ENCODE measurements at places on chromosomes 4 and X. TPM values are rescaled to one million over a fixed set of nuclear protein-coding genes. Genes with fewer than 3 reads are reported as not detected.

GRCh38 chr4:147194604-147195003, 248.9 kb upstream of the TTC29 start:
- no peaks in the 10 kb centered on the region for H3K4me1 ChIP-seq
- H3K4me3 ChIP-seq = no peak overlapping the region
- no peak overlapping the region for H3K27ac ChIP-seq

Gene MID1IP1
- 97.4 TPM for total RNA-seq

Gene SRPK3
- not detected for total RNA-seq

Gene DGKK
- total RNA-seq = not detected

GRCh38 chrX:154004315-154004714, 15.4 kb downstream of the IRAK1 start:
- peaks cover 13% of the 10 kb centered on the region for H3K36me3 ChIP-seq
- peaks cover 11% of the 10 kb centered on the region for H3K4me1 ChIP-seq
- no peak for DNase-seq
- no peaks in the 10 kb centered on the region for H3K27me3 ChIP-seq

Gene F11
- total RNA-seq = not detected

DNA sequence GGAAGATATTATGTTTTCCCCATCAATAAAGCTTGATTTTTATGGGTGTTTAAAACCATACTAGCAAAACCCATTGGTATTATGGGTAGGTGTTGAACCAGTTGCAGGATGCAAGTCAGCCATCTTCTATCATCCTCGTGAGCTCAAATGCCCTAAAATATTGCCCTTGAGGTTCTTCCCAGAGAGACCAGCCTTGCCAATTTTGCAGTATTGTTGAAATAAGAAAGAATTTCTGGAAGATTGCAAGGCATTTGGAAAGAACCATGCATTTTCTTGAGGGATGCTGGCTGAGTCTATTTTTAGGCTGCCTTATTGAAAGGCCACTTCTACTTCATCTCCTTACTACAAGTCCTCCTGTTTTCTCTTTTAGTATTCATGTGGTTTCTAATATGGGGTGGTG, 60.9 kb upstream of the SOD3 start:
- H3K27me3 ChIP-seq = peaks cover 7% of the 10 kb centered on the region
- no peak overlapping the region for H3K27ac ChIP-seq
- no peaks in the 10 kb centered on the region for H3K36me3 ChIP-seq
- no peak overlapping the region for H3K4me3 ChIP-seq

- H3K36me3 ChIP-seq = no peaks in the 10 kb centered on the region
- peaks cover 7% of the 10 kb centered on the region for H3K27me3 ChIP-seq
- no peak overlapping the region for H3K4me3 ChIP-seq
- H3K4me1 ChIP-seq = no peaks in the 10 kb centered on the region
- H3K27ac ChIP-seq = no peak overlapping the region
These were observed 154.7 kb downstream of the GATB start for GRCh38 chr4:151606061-151606460.

GRCh38 chr4:123954220-123954619, 557.6 kb downstream of the SPRY1 start:
- H3K4me1 ChIP-seq = no peaks in the 10 kb centered on the region
- H3K4me3 ChIP-seq = no peak overlapping the region
- no peaks in the 10 kb centered on the region for H3K27me3 ChIP-seq
- H3K27ac ChIP-seq = no peak overlapping the region

DNA sequence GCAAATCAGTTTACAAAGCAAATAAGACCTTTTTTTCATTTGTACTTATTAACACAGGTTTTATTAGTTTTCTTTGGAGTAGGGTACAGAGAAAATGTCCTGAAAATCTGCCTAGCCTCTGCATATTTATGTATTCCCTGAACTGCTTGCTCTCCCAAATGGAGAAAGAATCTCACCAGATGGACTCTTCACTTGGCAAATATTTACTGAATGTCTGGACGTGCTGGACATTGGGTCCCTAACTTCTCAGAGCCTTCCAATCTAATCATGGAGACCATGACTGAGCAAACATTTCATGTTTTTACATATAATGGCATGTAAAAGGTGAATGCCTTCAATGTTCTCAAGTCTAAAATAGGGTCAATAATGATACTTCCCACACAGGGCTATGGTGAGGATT, 126.0 kb downstream of the CHRDL1 start:
- DNase-seq = no peak
- H3K27ac ChIP-seq = no peak overlapping the region
- no peaks in the 10 kb centered on the region for H3K4me1 ChIP-seq
- no peak overlapping the region for H3K4me3 ChIP-seq
- no peaks in the 10 kb centered on the region for H3K36me3 ChIP-seq

GRCh38 chr4:39565878-39566600, 38.8 kb upstream of the UGDH start:
- DNase-seq = no peak
- H3K4me1 ChIP-seq = peaks cover 5% of the 10 kb centered on the region
- no peaks in the 10 kb centered on the region for H3K27me3 ChIP-seq
- H3K36me3 ChIP-seq = peaks cover 9% of the 10 kb centered on the region
- no peak overlapping the region for H3K4me3 ChIP-seq

DNA sequence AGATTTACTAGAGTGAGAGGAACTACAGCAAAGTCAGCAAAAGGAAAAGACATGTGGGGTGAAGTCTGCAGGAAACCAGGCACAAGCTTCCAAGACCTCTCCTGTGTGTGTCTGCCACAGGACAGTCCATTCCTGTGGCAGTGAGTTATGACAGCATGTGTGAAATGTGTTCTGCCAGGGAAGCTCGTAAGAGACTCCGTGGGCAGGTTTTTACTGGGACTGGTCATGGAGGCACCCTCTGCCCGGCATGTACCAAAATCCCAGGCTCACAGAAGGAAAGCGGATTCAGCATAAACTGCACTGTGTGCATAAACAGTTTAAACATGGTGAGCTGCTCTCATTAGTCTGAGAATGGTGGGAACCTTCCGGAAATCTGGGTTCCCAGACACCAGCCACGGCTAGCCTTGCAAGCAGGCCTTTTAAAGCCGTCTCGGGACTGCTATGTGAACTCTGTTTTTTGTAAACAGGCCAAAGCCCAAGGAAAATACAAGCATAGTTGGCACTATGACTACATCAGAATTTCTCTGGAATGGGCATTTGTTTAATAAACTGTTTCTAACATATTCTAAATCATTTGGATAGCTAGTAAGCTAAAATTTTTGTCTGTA, 288.5 kb downstream of the TENM3 start:
- H3K4me1 ChIP-seq = no peaks in the 10 kb centered on the region
- H3K27ac ChIP-seq = no peak overlapping the region
- no peaks in the 10 kb centered on the region for H3K36me3 ChIP-seq
- DNase-seq = no peak

Gene GABRB1
- not detected for total RNA-seq

GRCh38 chr4:88188738-88189417, 30.4 kb upstream of the ABCG2 start:
- H3K27me3 ChIP-seq = no peaks in the 10 kb centered on the region
- H3K4me3 ChIP-seq = no peak overlapping the region
- peaks cover 6% of the 10 kb centered on the region for H3K4me1 ChIP-seq
- DNase-seq = no peak
- H3K36me3 ChIP-seq = no peaks in the 10 kb centered on the region

DNA sequence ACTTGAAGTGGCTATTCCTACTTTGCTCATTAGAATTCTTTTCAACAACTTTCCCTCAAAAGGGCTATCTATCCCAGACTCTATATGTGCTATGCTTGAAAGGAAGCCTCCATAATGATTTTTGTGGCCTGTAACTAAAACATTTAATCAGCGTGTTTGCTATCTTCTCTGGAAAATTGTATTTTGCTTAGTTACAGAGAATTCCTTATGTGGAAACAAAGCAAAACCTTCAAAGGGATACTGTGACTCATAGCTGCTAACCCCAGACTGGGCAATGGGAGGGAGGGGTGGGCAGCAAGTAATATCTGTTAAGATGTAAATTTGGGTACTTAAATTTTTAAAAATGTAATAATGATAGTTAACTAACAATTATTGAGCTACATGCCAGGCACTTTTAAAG, 3.7 kb downstream of the SLC25A14 start:
- H3K36me3 ChIP-seq = peaks cover 2% of the 10 kb centered on the region
- H3K27ac ChIP-seq = no peak overlapping the region
- peaks cover 15% of the 10 kb centered on the region for H3K4me1 ChIP-seq
- no peak overlapping the region for H3K4me3 ChIP-seq
- no peaks in the 10 kb centered on the region for H3K27me3 ChIP-seq

Gene FMR1NB
- total RNA-seq = not detected

DNA sequence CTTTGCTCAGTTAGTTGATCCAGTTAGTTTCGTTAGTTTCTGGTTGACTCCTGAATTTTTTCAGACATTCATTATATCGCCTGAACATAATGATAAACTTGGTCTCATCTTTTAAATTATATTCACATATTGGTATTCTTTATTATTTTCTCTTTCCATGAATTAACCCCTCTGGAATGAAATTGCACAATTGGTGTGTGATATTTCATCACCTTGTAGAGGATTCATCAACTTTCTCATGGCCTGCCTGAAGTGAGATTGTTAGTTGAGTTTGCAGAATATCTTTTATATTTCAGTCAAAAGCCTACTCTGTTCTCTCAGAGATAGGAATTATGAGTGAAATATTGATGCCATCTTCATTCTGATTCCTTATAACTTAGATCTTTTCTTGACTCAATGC, 1160.6 kb upstream of the AGA start:
- H3K4me3 ChIP-seq = no peak overlapping the region
- H3K27me3 ChIP-seq = no peaks in the 10 kb centered on the region
- no peak overlapping the region for H3K27ac ChIP-seq

- H3K27me3 ChIP-seq = no peaks in the 10 kb centered on the region
- DNase-seq = no peak
- H3K27ac ChIP-seq = no peak overlapping the region
- H3K36me3 ChIP-seq = no peaks in the 10 kb centered on the region
- H3K4me3 ChIP-seq = no peak overlapping the region
These were observed 99.5 kb upstream of the CTSO start for GRCh38 chr4:156053174-156053573.

DNA sequence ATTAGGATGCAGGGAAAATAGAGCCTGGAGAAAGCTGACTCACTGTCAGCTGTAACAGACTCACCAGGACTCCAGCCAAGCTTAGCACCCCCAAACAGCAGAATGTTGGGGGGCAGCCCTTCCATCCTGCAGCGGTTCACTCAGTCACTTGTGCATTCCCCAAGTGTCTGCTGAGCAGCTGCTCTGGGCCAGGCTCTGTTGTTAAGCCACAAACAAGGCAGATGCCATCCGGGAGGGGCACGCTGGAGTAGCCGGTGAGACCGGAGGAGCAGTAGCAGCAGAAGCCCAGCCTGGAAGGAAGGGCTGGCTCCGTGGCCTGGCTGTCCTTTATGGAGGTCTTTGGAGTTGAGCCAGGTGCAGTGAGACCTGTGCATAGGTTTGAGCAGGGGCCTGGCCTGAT, 22.0 kb downstream of the CCNQ start:
- H3K36me3 ChIP-seq = no peaks in the 10 kb centered on the region
- peaks cover 1% of the 10 kb centered on the region for H3K4me1 ChIP-seq
- no peak overlapping the region for H3K27ac ChIP-seq
- H3K27me3 ChIP-seq = no peaks in the 10 kb centered on the region

Gene USP53
- total RNA-seq = 13.0 TPM

GRCh38 chr4:122775039-122775438, 42.5 kb downstream of the BBS12 start:
- H3K36me3 ChIP-seq = no peaks in the 10 kb centered on the region
- DNase-seq = no peak
- H3K27ac ChIP-seq = no peak overlapping the region
- peaks cover 5% of the 10 kb centered on the region for H3K27me3 ChIP-seq

Gene CXCL9
- 2.2 TPM for total RNA-seq

Gene EVC2
- total RNA-seq = 0.04 TPM

GRCh38 chrX:75086731-75087195, 69.3 kb downstream of the ABCB7 start:
- H3K27ac ChIP-seq = no peak overlapping the region
- DNase-seq = no peak
- peaks cover 14% of the 10 kb centered on the region for H3K4me1 ChIP-seq
- no peak overlapping the region for H3K4me3 ChIP-seq
- no peaks in the 10 kb centered on the region for H3K27me3 ChIP-seq
- H3K36me3 ChIP-seq = peaks cover 23% of the 10 kb centered on the region
